Amniotic stem cell (primary cell): ENCODE measurements at places on chromosomes 5 and 9.

- DNase-seq, result no peak
Observed at GRCh38 chr5:127963233-127963632, 120.3 kb upstream of the SLC12A2 start.

DNA sequence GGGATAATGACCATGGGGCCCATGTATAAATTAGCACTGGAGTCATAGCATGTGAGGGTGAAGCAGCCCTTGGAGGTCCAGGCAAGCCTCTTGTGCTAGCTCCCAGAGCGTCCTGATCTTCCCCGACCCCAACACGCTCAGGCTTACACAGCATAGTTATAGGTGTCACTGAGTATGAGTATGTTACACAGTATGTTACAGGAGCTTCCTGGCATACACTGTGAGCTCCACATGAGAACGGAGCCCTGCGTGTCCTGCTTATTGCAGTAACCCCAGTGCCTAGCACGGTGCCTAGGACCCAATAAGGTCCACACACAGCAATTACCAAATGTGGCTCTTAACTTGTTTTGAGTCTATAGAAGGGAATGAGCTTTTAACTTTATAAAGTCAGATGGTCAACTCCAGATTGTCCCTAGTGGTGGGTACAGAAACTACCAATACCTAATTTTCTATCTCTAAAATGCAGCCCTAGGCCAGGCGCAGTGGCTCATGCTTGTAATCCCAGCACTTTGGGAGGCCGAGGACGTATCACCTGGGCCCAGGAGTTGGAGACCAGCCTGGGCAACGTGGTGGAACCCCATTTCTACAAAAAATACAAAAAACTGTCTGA lies 64.1 kb downstream of the PLAC8L1 start:
- no peak for DNase-seq

DNA sequence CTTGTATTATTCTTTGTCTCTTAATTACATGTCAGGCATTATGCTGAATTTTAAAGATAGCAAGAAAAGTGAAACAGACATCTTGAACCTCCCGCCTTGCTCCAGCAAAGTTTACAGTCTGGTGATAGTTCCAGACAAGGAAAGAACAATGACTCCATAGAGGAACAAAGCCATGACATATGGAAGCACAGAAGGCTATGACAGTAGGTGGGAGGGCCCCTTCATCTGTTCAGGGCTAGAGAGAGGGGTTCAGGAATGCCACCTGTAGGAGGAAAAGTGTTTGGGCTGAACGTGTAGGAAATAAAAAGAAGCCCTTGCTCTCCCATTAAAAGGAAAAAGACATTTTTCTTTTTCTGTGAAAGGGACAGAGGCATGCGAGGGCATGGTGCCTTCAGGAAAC lies 315.6 kb downstream of the TRIM32 start:
- DNase-seq, result no peak

- no peak for DNase-seq
Observed at GRCh38 chr5:100609594-100609993, 74.4 kb downstream of the FAM174A start.

- no peak for DNase-seq
Observed at GRCh38 chr5:154197801-154198491, 7.4 kb downstream of the GALNT10 start.

- DNase-seq, result no peak
Observed at GRCh38 chr5:112417931-112418658, 982 bp downstream of the EPB41L4A start.

DNA sequence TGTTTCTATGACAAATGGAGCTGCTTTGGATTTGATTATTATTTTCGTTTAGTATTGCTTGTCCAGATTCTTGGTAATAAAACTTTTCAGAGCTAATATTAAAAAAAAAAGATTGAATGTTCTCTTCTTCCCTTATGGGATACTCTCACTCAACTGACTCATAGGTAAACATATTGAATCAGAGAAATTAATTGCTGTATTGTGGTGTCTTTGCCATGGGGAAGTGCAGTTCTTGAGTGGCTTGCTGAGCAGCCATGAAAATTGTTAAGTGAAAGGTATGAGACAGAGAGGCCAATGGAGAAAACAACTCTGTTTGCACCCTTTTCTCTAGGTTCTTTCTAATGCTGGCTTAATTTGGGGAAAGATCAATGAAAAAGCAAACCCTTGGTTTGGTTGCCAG lies 149.9 kb upstream of the HMHB1 start:
- no peak for DNase-seq

DNA sequence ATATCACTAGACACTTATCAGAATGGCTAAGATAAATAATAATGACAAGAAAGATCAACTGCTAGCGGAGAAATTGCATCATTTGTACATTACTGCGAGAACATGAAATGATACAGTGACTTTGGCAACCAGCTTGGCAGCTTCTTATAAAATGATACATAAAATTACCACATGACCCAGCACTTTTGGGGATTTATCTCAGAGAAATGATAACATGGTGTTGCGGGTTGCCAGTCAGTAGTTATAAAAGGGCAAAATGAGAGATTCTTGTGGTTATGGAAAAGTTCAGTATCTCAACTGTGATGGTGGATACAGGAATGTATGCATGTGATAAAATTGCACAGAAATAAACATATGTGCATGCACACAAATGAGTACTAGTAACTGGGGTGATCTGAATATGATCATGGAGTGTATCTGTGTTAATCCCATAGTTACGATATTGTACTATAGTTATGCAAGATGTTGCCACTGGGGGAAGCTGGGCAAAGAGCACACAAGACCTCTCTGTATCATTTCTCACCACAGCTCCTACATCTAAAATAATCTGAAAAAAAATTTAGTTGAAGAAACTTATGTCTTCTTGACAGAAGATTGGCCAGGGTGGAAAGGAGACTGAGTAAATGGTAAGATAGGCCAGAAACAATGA lies 128.9 kb downstream of the NXNL2 start:
- DNase-seq, result no peak

GRCh38 chr5:40521925-40522324 lies 157.8 kb upstream of the PTGER4 start:
- no peak for DNase-seq

DNA sequence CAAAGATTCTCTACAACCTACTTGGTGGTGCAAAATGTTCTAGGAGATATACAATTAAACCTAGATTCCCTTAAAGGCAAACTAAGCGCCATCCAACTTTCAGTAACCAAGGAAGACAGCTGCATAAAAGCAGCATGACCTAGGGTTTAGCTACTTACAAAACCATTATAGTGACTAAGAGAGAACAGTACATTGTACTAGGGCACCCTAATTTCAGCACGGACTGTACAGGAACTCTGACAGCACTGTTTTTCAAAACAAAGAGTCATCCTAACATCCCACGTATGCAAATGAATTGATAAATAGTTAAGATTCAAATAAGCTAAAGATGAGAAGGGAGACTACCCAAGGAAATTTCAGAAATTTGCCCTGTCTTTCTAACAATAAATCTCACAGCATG lies 30.0 kb downstream of the STRBP start:
- DNase-seq, result no peak

DNA sequence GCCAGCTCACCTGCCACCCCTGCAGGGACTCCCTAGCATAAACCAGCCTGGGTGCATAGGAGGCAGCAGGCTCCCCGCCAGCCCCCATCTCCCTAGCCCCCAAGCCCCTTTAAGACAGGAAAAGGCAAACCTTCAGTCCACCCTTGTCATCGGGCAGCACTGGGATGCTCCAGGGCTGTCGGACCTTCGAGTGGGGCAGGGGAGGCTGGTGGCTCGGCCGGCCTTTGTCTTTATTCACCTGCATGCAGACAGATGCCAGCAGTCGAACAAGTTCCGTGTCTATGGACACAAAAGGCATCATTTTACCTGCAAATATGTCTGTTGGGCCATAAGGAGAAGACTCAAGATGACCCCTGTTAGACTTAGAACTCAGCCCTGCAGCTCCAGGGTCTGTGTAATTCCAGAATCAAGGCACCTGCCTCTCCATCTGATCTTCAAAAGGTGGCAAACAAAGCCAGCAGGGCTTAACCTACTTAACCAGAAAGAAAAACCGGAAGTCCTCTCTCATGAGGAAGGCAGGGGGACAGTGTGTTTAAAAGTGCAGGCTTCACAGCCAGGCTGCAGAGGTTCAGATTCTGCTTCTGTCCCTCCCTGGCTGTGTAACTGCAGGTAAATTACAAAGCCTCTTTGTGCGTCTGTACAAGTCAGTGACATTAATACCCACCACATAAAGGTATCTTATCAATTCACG lies 16.2 kb downstream of the ANKS6 start:
- no peak for DNase-seq

- no peak for DNase-seq
Observed at GRCh38 chr5:177124486-177124991, 9.0 kb upstream of the NSD1 start.

- no peak for DNase-seq
Observed at GRCh38 chr5:96431376-96432187, 1.5 kb downstream of the PCSK1 start.

DNA sequence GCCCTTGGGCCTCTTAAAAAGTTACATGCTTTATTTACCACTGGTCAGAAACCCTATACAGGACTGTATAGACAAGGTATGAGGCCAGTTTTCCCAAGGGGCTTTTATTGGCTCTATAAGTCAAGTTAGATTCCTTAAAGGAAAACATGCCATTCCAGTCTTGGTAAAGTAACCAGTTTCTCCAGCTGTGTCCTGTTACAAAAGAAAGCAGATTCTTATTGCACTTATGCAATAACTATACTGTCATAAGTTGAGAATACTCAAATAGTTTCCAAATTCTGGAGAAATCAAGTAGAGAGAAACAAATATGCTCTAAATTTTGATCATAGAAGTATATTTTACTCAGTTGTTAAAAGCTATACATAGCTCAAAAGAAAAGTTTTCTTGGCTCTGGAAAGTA lies 47.2 kb downstream of the PTGS1 start:
- no peak for DNase-seq

DNA sequence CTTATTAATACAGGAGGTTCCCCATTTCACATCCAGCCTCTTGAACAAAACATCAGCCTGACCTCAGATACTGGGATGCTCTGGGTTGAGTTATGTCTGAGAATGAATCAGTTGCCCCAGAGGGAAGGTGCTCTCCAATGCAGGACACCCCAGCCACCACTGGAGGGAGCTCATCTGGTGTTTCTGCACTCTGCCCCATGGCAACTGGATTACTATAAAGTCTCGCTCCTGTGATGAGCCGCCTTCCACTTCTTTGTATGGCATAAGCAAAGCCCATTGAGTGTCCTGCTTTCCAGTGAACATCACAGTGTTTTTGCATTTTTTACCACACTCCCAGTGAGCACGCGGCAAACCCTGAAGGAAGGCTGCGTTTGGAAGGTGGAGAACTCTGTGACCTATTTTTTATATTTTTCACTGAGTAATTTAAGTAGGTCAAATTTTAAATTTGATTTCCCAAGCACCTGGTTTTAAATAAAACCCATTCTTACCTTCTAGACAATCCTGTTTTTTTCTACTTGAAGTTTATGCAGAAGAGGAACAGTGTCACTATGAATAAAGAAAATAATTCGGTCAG lies 176.9 kb upstream of the WWC1 start:
- DNase-seq, result no peak

DNA sequence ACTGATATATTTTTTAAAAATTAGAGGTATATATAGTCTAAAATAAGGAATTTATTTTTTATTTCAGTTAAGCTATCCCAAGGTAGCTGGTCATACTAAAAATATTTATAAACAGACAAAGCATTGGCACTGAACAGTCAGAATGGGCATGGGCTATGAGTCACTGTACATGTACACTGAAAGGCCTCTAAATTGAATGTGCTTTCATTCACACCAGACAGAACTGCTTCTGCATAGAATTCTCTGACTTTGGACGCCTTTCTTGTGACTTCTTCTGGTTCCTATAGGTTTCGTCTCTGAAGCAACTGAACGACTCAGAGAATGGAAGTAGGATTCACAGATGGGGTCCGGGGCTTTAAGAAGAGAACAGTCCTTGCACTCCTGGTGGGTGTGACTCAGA lies 394.8 kb upstream of the MEF2C start:
- no peak for DNase-seq

DNA sequence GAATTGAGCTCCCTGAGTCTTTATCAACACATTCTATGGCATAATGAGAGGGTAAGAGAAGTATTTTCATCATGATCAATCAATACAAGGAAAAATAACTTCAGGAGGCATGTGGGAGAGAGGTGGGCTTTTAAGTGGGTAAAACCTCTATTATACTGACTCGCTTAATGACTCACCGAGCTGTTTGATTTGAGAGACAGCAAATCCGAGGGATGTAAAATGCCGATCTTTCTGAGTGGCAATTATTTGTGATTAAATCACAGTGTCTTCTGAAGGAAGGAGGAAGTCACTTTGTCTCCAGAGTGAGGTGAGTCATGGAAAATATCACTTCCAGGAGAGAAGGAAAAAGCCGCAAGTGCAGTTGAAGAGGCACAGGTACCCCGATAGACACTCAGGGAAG lies 320.4 kb downstream of the DRD1 start:
- DNase-seq, result no peak

- DNase-seq, result no peak
Observed at GRCh38 chr9:81634915-81635516, 54.3 kb downstream of the TLE1 start.

GRCh38 chr5:68436686-68437520 lies 221.3 kb downstream of the PIK3R1 start:
- no peak for DNase-seq

GRCh38 chr5:144318460-144318859 lies 147.8 kb downstream of the KCTD16 start:
- no peak for DNase-seq

DNA sequence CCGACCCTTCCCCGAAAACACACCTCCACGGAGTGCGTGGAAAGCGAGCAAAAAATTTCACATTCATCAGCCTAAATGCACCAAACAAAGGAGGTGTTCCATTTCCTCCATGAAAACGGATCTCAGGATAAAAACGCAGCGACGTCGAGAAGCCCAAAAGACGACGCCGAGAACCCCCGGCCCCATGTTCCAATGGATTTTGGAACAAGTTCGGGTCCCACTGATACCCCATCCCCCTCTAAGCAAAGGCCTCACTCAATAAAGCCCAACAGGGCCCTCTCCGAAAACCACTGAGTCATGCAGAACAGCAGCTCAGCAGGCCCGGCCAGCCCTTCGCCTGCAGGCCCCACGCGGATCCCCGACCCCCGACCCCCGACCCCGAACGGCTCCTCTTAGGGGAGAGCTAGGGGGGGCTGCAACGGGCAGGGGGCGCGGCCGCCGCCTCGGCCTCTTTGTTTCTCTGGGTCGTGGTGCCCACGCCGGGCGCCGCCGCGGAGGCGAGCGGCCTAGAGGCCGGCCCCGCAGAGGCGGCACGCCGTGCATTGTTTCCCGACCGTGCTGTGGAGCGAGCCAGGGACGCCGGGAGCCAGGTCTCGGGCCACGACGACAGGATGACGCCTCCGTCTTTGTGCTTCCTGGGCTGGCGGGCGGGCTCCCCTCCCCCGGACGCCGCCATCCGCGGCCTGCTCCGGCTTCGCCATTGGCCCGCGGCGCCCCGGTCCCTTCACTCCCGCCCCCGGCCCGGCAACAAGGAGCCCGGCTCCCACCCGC lies 915 bp downstream of the ZFAND5 start:
- no peak for DNase-seq

GRCh38 chr9:114851306-114851705 lies 45.5 kb upstream of the TNFSF15 start:
- DNase-seq, result no peak
